ENCODE measurements at places on chromosomes 11 and 22.

DNA sequence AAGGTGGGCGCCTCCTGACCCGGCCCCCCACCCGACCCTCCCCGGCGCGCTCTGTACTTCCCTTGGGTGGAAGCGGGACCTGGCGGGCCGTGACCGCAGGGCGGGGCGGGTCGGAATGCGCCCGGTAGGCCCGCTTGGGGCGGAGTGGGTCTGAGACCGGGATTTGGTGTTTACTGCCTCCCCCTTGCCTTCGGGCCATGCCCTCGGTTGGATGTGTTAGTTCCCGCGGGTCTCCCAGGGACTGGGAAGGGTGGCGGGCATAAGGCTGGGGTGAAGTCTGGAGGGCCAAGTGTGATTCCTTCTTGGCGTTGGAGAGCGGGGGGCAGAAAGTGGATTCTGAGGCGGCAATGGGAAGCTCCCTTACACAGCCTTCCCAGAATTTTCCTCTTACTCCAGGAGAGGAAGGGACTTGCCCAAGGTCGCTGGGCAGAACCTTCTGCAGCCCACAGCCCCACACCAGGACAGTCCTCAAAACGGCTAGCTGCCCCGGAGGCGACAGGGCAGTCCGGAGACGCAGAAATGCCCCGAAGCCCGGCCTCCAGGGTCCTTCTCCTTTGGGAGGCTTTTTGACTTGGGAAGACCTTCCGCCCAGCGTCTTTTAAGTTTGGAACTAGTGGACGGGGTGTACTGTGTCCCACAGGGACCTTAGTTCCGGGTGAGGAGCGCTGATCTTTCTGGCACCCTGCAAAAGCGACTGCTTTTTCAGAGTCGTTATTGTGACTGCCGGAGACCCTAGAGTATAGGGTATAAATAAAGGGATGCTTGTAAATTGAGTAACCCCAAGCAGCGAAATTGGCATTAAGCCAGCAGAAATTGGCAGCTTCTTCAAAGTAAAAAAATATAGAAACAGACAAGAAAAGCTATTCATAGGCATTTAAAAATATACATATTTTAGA is 647 bp downstream of the SWAP70 start:
- no peak for DNase-seq

GRCh38 chr11:7612661-7613393 is 60.5 kb downstream of the CYB5R2 start:
- no peak for DNase-seq

GRCh38 chr11:71532036-71532610 is 5.1 kb downstream of the KRTAP5-7 start:
- no peak for DNase-seq

GRCh38 chr11:124113890-124114289 is 1.4 kb upstream of the VWA5A start:
- no peak for DNase-seq

- DNase-seq, result peak; percentile 94
Measured at GRCh38 chr11:44065841-44066731, at the start of gene ACCS. Gene ACCS (plus strand): TSS chr11:44066270. CDS start chr11:44067628, 1,358 bp downstream.

- DNase-seq, result no peak
Measured at GRCh38 chr22:41550952-41551491, 6.8 kb upstream of the POLR3H start.

DNA sequence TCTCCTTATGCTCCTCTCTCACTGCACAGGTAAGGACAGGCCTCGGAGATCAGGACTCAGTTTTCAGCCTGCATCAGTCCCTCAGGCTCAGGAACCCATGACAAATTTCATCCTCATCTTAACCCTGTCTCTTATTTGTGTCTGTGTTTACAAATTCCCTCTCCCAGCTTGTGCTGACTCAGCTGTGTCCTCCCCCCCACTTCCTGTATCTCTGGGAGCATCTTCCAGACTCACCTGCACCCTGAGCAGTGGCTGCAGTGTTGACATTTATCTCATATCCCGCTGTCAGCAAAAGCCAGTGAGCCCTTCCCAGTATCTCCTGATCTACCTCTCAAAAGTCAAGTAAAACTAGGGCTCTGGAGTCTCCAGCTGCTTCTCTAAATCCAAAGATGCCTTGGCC is 65.6 kb upstream of the VPREB1 start:
- DNase-seq, result no peak

DNA sequence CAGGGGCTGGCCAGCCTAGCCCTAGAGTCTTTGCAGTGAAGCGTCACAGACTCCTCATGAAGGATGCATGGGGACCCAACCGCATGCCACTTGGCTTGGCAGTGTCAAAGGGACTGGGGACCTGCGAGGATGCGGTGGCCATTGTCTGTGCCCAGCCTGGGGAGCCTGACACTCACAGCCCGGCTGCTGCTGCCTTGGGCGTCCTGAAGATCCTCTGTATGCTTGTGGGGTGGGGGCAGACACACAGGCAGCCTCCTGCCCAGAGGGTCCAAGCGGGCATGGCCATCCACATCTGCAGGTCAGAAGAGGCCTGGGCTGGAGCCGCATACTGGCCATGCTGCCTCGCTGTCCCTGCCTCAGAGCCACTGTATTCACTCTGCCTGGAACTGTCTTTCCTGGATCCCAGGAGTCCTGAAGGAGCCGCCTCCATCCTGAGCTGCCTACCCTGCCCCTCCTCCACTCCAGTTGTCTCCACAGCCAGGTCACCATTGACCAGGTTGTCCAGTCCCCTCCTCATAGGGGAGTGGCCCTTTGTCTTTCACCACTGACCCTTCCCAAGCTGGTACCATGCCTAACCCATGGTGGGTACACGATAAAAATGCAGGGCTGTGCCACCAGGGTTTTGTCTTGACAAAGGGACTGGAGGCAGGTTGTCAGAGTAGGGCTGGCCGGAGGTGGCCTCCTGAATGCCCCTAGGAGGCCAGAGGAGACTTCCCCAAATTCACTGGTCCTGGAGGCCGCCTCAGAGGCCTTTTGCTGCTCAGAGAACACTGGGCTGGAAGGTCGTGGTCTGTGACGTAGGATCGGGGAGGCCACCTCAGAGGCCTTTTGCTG is 107.0 kb downstream of the KCNQ1OT1 start:
- no peak for DNase-seq

GRCh38 chr11:12288212-12288930 is 89.0 kb upstream of the PARVA start:
- DNase-seq, result peak; percentile 77

- DNase-seq, result no peak
Measured at GRCh38 chr11:29343465-29344333, 673.1 kb downstream of the KCNA4 start.

DNA sequence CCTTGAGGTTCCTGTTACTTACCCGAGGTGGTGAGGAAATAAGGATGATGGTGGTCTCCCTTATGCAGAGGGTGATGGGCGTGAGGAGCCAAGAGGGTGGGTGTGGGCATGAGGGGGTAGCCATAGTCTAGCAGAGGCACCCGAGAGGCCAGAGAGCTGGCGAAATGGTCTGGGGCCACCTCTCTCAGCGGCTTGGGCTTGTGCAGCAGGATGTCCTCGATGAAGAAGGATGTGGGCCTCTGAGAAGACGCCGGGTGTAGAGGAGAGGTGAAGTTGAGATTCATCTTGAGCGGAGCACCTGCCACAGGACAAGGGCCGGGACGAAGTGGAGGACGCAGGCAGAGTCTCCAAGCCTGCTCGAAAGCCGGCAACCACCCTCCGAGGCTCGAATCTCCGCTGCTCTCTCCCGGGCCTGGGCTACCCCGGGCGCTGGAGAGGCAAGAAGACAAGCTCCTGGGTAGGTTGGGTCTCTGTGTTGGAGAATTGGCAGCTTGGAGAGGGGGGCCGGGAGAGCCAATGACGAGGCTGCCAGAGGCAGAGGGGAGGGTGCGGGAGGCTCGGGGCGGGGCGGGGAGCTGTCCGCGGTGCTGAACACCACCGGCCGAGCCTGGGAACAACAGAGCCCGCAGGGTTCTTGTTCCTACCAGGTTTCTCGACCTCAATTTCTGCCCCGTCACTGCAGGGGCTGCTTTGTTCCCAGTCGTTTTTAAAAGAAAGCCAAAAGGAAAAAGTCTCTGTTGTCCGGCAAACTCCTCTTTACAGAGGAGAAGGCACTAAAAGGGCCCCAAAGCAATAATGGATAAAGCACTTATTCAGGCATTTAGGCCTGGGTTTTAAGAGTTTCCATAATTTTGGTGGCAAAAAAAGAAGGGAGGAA is at the start of gene BSX:
TSS of gene BSX (minus strand) at position 447 of the 877 bp plus-strand sequence. CDS start at position 284, 163 bp downstream.
- no peak for DNase-seq

- no peak for DNase-seq
Measured at GRCh38 chr11:36051235-36052144, 107.6 kb downstream of the LDLRAD3 start.

- DNase-seq, result no peak
Measured at GRCh38 chr11:76102802-76103201, 103.5 kb downstream of the WNT11 start.

GRCh38 chr11:69064394-69064957 is 15.7 kb downstream of the TPCN2 start:
- no peak for DNase-seq

- DNase-seq, result no peak
Measured at GRCh38 chr22:49785046-49785521, 42.6 kb downstream of the BRD1 start.

DNA sequence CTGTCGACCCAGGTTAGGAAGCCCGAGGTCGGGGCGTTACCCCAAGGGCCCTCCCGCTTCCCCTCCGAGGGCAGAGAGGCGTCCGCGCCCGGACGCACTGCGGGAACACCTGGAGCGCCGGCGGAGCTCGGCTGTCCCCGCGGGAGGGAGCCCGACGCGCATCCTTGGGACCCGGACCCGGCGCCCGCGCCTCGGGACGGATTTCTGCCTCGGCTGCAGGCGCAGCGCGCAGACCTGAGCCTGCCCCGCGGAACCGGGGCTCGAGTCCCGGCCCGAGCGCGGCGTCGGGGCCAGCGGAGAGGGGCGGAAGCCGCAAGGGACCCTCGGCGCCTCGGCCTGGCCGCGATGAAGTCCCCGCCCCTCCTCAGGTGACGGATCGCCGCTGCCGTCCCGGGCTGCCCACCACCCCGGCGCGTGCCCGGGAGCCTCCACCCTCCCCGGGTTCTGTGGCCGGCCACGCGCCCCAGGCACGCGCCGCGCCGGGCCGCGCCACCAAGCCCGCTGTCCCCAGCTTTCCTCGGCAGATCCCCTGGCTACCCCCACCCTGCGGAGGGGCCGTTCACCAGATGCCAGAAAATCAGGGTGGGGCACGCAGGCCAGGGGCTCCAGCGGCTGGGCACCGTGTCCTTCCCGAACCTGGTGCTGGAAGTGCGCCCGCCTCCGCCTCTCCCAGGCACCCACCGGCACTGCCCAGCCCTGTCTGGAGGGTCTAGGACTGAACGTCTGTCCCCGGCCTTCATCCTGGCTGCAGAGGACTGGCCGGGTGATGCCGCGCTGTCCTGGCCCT is 410 bp downstream of the GLB1L3 start:
- no peak for DNase-seq

GRCh38 chr11:116970485-116971292 is 127.5 kb downstream of the SIK3 start:
- no peak for DNase-seq

DNA sequence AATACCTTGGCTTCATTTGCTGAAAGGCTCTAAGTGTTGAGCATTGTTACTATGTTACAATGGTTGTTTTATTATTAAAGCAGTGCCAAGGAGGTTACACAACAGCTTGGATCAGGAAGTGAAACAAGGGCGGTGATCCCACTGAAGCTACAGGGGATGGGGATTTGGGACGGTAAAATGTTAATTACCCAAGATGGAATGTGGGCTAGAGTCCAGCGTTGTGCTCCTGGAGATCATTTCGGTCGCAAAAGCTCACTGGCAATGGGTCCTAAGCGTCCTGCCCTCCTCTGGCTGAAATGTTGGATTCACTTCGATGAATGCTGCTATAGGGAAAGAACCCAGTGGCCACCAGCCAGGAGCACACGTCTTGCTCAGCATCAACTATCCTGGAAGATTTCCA is 48.3 kb downstream of the FAM83F start:
- no peak for DNase-seq

- DNase-seq, result no peak
Measured at GRCh38 chr11:70742553-70743291, 344.4 kb downstream of the CTTN start.

- DNase-seq, result no peak
Measured at GRCh38 chr11:113389272-113389671, 1.7 kb downstream of the ANKK1 start.

DNA sequence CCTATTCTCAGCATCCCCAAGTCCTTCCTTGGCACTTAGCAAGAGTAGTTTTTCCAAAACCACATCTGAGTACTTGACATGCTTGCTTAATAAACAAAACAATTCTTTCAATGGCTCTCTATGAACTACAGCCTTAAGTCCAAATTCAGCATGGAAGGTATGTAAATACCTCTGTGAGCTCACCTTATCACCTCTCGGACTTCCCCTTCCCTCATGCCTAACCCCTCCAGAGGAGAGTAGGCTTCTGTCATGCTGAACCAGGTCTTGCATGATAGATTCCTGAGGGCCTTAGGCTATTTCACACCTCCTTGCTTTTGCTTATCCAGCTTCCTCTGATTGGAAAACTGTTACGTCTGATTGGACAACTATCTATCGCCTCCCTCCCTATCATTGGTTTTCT is 312.9 kb upstream of the CCDC90B start:
- no peak for DNase-seq

- DNase-seq, result no peak
Measured at GRCh38 chr11:119093942-119094815, 7.5 kb downstream of the DPAGT1 start.

DNA sequence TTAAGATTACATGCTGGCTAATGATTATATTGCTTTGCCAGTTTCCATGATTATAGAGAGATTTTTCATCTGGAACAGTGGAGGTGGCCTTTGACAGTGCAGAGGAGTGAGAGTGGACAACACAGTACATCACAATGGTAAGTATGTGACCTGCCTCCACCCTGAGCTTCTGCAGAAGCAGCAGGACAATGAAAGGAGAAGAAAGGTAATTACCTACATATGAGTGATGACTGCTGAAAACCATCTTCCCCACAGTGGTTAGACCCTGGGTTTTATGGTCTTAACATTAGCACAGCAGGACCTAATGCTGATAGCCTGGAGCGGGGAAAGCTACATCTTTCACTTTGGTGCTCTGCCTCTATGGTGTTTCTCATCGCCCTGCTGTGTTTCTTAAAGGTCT is 454.7 kb upstream of the DDI1 start:
- no peak for DNase-seq

DNA sequence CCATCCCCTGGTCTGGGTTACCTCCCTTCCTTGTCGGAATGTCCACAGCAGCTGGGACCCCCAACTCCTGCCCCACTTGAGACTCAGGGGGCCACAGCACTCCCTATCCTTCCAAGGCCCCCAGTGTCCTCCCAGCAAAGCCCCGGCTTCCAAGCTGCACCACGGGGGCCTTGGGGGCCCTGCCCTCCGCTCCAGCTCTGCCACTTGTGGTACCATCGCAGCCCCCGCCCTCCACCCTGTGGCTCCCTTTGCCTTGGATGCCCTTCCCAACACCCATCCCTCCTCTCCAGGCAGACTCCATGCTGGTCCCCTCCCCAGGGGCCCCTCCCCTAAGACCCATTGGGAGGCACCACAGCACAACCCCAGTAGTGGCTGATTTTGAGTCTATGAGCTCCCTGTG is 17.3 kb downstream of the TMEM258 start:
- DNase-seq, result no peak

- no peak for DNase-seq
Measured at GRCh38 chr11:74641289-74641688, 48.9 kb downstream of the POLD3 start.

GRCh38 chr11:113729456-113729855 is 23.3 kb upstream of the TMPRSS5 start:
- no peak for DNase-seq

GRCh38 chr11:117833401-117833891 is 8.9 kb upstream of the FXYD2 start:
- DNase-seq, result no peak

- DNase-seq, result no peak
Measured at GRCh38 chr11:1650034-1650917, 20.7 kb downstream of the KRTAP5-5 start.
